ENCODE measurements at places on chromosomes 11 and 22. TPM values are rescaled to one million over a fixed set of nuclear protein-coding genes. Genes with fewer than 3 reads are reported as not detected.

The BBOX1 gene
- not detected for total RNA-seq

The KREMEN1 gene
- total RNA-seq = 68.3 TPM

- DNase-seq = no peak
Observed at GRCh38 chr11:119103793-119104192, 2.1 kb upstream of the DPAGT1 start.

- no peak for DNase-seq
Observed at GRCh38 chr11:65501472-65502273, 2.8 kb downstream of the MALAT1 start.

The PRDM11 gene
- total RNA-seq = 27.5 TPM

DNA sequence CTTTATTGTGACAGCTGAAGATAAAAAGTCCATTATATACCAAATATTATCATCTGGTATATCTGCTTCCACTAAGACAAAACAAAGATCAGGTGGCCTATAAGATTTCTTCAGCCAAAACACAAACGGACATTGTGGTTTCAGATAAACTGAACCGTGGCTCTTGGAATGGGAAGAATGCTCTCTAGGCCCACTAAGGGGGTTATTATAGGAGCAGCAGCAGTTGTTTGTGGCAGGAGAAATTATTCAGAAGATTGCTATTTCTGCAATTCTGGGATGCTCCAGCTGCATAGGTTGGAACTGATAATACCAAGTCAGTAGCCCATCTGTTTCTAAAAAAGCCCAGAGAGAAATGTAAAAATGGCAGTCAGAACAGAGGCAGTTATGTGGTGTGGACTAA, 145.3 kb downstream of the NCAM1 start:
- DNase-seq = no peak

GRCh38 chr11:17291710-17292109, 15.2 kb downstream of the NUCB2 start:
- no peak for DNase-seq

GRCh38 chr11:119531623-119532022, 108.7 kb upstream of the THY1 start:
- DNase-seq = no peak

The LSP1 gene
- total RNA-seq = 7.6 TPM

The HBB gene
- 89.7 TPM for total RNA-seq

- no peak for DNase-seq
Observed at GRCh38 chr11:16958833-16959232, 55.4 kb downstream of the PLEKHA7 start.
